CD4-positive, alpha-beta T cell treated with Interleukin-4 for 1 hour (primary cell): ENCODE measurements at places on chromosomes 2 and 18.

DNA sequence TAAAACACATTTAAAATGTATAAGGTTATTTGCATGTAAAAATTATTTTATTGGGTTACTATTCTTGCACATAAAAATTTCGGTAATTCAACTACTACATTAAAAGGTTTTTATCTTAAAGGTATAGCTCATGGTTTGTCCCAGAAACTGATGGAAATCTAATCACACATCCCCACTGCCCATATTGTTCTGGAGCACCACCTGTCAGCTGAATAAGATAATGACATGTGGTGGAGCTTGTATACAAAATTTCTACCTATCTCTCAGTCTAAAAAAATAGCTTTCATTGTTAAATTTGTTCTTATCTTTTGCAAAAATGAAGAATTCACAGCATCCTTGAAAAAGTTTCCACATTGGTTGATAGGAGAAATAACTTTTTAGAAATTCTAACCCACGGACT lies 18.3 kb downstream of the ERBB4 start:
- no peak for DNase-seq

DNA sequence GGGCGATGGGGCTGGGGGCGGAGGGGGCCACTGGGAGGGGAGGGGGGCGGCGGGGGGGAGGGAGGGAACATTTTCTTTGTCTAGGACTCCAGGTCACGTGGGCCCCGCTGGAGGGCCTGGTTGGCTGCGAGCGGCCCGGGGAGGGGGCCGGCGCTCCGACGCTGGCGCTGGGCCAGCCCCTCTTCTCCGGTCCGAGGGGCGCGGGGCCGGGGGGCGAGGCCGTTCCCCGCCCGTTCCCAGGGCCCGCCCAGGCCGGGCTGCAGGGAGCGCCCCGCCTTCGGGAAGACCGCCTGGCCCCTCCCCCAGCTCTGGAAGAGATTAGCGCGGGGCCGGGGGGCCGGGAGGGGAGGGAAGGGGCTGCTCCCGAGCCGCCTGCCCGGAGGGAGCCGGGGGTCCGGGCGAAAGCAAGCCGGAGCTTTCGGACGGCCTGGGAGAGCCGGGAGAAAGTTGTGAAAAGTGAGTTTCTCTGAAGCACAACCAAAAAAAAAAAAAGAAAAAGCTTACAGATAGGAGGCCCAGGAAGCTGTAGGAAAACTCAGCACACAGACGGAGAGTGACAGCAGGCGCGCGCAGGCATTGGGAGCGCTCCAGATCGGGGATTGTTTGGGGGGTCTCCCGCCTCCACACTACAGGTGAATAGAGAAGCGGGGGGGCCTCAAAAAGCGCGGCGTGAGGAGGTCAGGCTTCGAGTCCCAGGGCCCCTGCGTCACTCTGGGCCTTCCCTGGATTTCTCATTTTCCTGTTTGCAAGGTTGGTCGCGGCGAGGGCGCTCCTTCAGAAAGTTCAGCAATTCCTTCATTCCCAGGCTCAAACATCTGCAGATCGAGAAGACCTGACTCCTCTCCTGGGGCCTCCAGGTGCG lies 84.1 kb upstream of the POMC start:
- peak; percentile 53 for DNase-seq

GRCh38 chr2:135831180-135831812 lies 5.7 kb downstream of the LCT start:
- no peak for DNase-seq

DNA sequence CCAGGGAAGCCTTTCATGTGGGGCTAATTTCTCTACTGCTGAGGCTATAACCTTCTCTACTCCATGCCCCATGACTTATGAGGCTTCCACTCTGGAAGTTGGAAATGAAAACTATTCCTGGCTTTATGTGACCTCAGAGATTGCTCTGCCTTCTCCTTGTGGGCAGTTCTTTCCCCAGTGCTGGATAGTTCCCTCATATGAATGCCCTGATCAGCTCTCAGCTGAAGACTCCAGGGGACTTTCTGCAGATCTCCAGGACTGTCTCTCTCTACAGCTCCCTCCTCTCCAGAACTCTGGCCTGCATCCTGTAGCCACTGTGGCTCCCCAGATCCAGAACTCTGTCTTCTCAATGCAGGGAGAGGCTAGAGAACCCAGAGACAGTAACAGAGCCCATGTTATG lies 235.1 kb downstream of the SEPTIN10 start:
- no peak for DNase-seq

DNA sequence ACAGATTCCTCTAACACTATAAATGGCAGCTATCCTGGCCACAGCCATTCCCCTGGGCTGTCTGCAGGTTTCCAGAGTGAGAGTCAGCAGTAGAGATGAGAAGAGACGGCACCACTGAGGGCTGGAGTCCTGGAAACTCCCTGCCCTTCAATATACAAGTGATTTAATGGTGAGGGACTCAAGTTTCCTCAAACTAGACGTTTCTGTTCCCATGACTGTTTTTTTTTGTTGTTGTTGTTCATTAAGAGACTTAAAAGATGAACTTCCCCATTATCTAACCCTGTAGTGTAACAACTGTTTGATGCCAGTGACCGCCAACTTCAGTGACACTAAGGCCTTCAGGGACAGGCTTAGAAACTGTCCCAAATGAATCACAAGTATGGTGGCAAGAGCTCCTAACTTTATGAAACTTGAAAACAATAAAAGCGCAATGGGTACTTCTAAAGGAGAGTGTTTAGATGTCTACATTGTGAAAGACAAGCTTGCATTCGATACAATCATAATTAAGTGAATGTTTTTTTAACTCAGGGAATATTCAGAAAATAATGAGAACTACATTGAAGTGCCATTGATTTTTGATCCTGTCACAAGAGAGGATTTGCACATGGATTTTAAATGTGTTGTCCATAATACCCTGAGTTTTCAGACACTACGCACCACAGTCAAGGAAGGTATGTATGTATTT lies 34.0 kb downstream of the IL1R2 start:
- peak; percentile 40 for DNase-seq

- DNase-seq = no peak
Measured at GRCh38 chr2:207130958-207131521, 34.7 kb downstream of the KLF7 start.
